ENCODE measurements at places on chromosomes 2 and 18. TPM values are rescaled to one million over a fixed set of nuclear protein-coding genes. Genes with fewer than 3 reads are reported as not detected.

DNA sequence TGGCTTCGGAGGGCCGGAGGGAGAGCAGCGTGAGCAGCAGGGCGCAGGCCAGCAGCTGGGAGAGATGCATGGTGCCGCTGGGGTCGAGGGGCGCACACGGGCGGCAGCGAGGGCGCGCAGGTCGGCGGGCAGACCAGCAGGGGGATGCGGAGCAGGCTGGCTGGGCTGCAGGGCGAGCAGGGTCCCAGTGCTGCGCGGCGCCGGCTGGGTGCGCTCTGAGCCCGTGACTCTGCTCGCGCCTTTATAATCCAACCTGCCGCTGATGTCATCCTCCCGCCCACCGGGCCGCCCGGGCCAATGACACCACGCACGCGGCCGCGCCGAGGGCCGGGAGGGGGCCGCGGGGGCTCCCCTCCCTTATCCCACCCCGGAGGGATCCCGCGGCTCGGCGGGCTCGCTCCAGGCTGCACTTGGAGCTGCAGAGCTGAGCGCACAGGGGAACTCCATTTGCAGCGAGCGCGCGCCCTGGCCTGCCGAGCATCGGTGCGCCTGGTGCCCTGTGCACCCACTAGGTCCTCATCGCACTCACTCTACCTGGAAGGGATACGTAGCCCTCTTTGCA, at the start of gene NPPC:
Gene NPPC (minus strand): TSS at position 217 of the 562 bp plus-strand sequence. CDS start 147 bp downstream, at position 70.
- peak; percentile 84 for DNase-seq

- DNase-seq = peak; percentile 59
Observed at GRCh38 chr2:196066291-196067087, 2.1 kb downstream of the DNAH7 start.

DNA sequence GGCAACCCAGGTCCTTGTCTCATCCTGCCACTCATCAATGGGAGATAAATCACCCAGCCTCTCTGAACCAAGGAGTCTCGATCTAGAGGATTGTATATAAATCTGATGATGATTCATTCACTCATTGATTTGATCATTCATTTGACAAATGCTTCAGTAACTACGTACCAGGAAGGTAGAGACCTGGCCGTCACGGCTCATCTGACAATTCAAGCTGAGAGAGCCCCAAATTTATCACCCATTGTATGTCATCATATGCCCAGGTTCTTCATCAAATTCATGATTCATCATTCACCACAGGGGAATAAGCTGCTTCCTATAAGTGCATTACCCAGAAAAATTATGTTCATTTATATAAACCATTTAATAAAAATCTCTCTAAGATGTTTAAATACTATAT, 116.9 kb downstream of the FAM161A start:
- no peak for DNase-seq

DNA sequence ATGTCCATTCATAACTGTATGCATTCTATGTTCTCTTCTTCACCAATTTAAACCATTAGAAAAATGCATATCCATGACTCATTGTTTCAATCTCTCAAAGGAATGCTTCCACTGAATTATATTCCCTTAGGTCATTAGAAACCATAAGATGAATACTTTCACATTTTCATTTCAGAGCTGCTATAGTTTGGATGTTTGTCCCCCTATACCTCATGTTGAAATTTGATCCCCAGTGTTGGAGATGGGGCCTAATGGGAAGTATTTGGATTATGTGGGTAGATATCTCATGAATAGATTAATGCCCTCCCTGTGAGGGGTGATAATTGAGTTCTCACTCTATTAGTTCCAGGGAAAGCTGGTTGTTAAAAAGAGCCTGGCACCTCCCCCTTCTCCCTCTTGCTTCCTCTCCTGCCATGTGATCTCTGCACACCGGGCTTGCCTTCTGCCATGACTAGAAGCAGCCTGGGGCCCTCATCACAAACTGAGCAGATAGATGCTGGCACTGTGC, 35.7 kb downstream of the THUMPD2 start:
- DNase-seq = no peak

- DNase-seq = peak; percentile 54
Observed at GRCh38 chr18:4854671-4855070, 342.4 kb downstream of the AKAIN1 start.

DNA sequence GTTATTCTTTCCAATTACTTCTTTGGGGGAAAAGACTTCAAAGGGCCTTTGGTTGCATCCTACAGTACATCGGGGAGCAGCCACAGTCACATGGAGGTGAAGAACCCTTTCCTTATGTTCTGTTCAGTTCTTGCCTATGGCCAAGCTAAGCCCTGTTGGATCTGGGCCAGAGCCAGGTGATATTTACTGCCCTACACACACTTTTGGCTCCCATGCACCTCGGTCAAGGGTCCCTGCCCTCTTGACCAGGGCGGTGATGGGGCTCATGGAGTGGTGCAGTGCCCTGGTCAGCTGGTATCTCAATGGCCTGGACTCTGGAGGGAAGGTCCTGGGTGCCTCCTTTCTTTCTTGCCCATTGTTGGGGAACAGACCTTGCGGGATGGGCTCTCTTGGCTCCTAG, 98.7 kb downstream of the VAPA start:
- DNase-seq = no peak

GRCh38 chr18:23652232-23652631, 10.5 kb downstream of the ANKRD29 start:
- DNase-seq = no peak

DNA sequence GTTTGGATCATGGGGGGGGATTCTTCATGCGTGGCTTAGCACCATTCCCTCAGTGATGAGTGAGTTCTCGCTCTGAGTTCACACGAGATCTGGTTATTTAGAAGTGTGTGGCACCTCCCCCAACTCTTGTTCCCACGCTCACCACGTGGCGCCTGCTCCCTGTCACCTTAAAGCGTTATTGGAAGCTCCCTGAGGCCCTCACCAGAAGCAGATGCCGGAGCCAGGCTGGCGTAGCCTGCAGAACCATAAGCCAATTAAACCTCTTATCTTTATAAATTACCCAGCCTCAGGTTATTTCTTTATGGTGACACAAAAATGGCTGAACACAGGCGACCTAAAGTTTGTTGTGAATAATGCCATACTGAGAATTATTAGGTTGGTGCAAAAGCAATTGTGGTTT, 10.5 kb upstream of the MTCL1 start:
- DNase-seq = no peak

DNA sequence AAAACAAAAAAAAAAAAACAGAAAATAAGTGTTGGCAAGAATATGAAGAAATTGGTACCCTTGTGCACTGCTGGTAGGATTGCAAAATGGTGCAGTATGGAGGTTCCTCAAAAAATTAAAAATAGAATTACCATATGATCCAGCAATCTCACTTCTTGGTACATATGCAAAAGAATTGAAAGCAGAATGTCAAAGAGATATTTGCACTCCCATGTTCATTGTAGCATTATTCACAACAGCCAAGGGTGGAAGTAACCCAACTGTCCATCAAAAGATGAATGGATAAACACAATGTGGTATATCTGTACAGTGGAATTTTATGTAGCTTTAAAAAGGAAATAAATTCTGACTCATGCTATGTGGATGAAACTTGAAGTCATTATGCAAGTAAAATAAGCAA, 72.8 kb upstream of the POU3F3 start:
- DNase-seq = no peak

GRCh38 chr2:177964892-177965291, 107.7 kb downstream of the PDE11A start:
- no peak for DNase-seq

- DNase-seq = no peak
Observed at GRCh38 chr2:235463893-235464292, 29.9 kb upstream of the AGAP1 start.

- no peak for DNase-seq
Observed at GRCh38 chr18:58638441-58638840, 9.6 kb upstream of the ALPK2 start.

DNA sequence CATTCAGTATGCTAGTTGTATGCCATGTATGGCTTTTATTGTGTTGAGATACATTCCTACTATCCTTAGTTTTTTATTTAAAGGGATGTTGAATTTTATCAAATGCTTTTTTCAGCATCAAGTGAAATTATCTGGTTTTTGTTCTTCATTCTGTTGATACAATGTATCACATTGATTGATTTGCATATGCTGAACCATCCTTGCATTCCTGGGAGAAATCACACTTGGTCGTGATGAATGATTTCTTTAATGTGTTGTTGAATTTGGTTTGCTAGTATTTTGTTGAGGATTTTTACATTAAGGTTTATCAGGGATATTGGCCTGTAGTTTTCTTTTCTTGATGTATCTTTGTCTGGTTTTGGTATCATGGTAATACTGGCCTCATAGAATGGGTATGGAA, 49.7 kb downstream of the CD28 start:
- DNase-seq = no peak

GRCh38 chr18:46565256-46565655, 91.8 kb downstream of the LOXHD1 start:
- no peak for DNase-seq

DNA sequence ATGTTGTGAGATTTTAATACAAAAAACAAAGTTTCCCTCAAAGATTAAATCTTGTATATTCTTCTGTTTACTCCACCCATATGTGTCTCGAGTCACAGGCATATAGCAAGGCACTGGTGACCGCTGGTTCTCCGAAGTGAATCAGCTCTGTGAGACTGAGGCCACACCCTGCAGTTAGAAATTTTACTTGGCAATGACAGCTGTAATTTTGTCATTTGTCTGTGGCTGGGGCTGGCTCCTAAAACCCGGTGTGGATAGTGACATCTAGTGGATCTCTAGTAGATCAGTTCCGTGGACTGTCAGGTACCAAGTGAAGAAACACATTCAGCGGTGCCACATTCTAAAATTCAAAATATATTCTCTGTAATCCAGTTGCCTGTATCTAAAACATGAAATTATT, 278.0 kb downstream of the NEDD4L start:
- peak; percentile 71 for DNase-seq

GRCh38 chr2:104049438-104049837, 804.5 kb upstream of the POU3F3 start:
- DNase-seq = no peak

GRCh38 chr18:23735021-23735464, 45.8 kb downstream of the LAMA3 start:
- no peak for DNase-seq

GRCh38 chr2:209471037-209471436, 47.2 kb downstream of the MAP2 start:
- DNase-seq = no peak

DNA sequence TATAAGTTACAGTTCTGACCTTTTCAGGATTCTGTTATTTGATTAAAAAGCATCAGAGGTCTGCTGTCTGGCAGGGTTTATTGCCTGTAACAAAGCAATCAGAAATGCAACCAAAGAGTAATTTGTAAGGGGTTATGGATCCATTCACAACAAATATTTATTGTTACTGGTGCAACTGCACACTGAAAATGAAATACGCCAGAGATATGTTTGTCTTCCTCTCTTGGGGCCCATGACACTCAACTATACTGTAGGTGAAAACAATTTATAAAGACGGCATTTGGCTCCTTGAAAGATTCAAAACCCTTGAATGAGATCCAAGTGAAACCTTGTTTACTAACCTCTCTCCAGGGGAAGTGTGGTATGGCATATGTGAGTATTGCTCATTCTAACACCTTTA, 452.2 kb downstream of the MBD2 start:
- no peak for DNase-seq

- DNase-seq = no peak
Observed at GRCh38 chr18:36372903-36373311, 75.4 kb downstream of the FHOD3 start.

- no peak for DNase-seq
Observed at GRCh38 chr2:29187926-29188325, 72.7 kb downstream of the CLIP4 start.

- no peak for DNase-seq
Observed at GRCh38 chr2:68458981-68459380, 8.1 kb downstream of the FBXO48 start.

- no peak for DNase-seq
Observed at GRCh38 chr2:128636802-128637147, 318.1 kb upstream of the HS6ST1 start.

DNA sequence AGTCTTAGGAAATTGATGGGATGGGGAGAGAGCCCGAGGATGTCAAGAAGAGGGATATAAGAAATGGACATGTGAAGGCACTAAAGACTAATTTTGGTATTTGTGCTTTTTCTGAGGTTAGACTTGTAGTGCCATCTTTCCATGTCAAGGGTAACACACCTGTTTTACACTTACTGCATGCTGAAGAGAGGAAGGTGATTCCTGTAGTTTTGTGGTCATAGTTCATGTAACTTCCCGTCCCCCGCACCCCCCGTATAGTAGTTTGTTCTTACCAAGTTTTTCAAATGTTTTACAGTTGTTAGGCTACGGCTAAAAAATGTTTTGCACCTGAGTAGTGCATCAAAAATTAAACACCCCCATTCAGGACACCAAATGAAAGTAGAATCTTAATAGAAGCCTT, 73.8 kb downstream of the CLIP4 start:
- DNase-seq = no peak

GRCh38 chr18:69840001-69840400, 107.7 kb downstream of the CD226 start:
- no peak for DNase-seq

- DNase-seq = no peak
Observed at GRCh38 chr2:166762746-166763145, 125.5 kb upstream of the XIRP2 start.

DNA sequence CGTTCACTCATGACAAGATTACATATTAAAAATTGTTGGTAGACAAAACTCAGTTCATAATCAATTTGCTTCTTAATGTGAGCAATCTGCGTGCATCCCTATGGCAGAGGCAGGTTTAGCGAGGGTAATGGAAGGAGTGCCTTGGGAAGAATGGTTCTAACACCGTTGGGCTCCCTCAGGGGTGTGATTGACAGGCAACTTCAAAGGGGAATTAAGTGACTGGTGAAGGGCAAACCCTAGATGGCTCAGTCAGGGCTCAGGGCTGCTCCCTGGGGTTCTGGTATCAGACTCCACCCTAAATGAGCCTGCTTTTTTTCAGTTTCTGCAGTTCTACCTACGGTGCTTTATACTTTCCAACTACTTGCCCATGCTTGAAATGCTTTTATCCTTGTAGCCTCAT, 419.5 kb upstream of the CELF4 start:
- peak; percentile 70 for DNase-seq

The DSC2 gene
- 20.4 TPM for total RNA-seq

The SAG gene
- total RNA-seq = not detected

The EVX2 gene
- total RNA-seq = 0.03 TPM

The UBE2E3 gene
- total RNA-seq = 84.9 TPM

The KDSR gene
- total RNA-seq = 31.0 TPM

The WBP1 gene
- total RNA-seq = 64.4 TPM

The PCARE gene
- not detected for total RNA-seq

The LRATD1 gene
- total RNA-seq = 5.7 TPM

The HOXD11 gene
- not detected for total RNA-seq

The MAB21L4 gene
- total RNA-seq = not detected

The ALK gene
- 0.35 TPM for total RNA-seq

The ADAM23 gene
- 12.0 TPM for total RNA-seq

The MC5R gene
- not detected for total RNA-seq

The FTCDNL1 gene
- total RNA-seq = 3.3 TPM

The LINC00305 gene
- total RNA-seq = not detected

The CAD gene
- total RNA-seq = 126 TPM

The MEP1B gene
- not detected for total RNA-seq

The SLC5A7 gene
- 0.17 TPM for total RNA-seq

Measured in GM23338 (cell line).